ENCODE measurements at places on chromosomes 7 and 10.

- no peak for DNase-seq
These were observed 251.0 kb upstream of the NPSR1 start for GRCh38 chr7:34406848-34407530.

GRCh38 chr10:26799342-26799741 is 61.4 kb downstream of the ABI1 start:
- DNase-seq: no peak

DNA sequence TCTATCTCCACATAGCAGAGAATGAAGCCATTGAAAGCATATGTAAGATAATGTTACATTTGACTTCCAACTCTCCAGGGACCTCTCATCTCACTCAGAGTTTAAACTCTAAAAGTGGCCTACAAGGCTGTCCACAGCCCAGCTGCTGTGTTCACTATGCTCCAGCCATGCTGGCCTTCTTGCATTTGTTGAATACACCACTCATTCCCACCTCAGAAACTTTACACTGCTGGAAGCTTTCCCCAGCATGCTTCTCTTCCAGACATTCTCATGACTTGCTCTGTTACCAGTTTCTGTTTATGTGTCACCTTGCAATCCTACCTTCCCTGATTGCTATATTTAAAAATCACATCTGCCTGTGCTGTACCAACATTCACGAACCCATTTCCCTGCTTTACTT is 167.2 kb downstream of the WNT2 start:
- DNase-seq: no peak

DNA sequence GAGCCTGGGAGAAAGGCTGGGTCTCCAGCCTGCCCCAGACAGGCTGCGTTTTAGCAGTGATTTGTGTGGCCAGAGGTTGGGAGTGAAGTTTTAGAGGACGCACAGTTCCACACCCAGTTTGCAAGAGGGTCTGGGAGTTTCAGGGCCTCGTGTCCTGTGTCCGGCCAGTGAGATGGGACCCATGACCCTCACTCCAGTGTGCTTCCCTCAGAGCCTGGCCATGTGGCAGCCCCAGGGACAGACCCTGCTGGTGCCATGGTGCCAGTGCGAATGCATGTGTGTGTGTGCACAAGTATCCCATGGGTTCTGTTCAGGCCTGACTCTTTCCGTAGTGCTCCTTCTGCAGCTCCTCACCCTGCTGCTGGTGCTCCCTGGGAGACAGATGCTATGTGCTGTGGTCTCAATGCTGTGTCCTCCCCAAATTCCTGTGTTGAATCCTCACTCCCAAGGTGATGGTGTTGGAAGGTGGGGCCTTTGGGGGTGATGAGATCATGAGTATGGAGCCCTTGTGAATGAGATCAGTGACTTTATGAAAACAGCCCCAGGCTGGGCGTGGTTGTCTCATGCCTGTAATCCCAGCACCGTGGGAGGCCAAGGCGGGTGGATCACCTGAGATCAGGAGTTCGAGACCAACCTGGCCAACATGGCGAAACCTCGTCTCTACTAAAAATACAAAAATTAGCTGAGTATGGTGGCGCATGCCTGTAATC is 16.5 kb downstream of the ECHDC3 start:
- DNase-seq: no peak

DNA sequence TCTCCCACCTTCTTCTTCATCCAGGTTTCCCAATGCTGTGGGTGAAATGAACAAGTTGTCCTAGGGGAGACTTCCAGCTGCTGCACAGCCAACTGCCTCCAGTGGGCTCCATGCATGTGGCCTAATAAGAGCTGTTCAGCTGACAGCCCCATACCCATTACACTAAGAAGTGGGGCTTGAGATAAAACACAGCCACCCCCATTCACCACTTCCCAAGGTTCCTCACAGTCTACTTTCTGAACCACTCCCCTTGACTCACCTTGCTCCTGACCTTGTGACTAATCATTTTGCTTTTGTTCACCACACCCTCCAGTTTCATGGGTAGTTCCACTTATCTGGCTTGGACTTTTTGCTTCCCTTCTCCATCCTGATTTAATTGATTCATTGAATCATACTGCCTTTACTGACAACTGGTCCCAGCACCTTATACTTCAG is 119.3 kb downstream of the CABCOCO1 start:
- DNase-seq: no peak

- DNase-seq: no peak
These were observed 46.7 kb upstream of the PLCE1 start for GRCh38 chr10:93947055-93947454.

- no peak for DNase-seq
These were observed 51.1 kb downstream of the NOD1 start for GRCh38 chr7:30427296-30428070.

DNA sequence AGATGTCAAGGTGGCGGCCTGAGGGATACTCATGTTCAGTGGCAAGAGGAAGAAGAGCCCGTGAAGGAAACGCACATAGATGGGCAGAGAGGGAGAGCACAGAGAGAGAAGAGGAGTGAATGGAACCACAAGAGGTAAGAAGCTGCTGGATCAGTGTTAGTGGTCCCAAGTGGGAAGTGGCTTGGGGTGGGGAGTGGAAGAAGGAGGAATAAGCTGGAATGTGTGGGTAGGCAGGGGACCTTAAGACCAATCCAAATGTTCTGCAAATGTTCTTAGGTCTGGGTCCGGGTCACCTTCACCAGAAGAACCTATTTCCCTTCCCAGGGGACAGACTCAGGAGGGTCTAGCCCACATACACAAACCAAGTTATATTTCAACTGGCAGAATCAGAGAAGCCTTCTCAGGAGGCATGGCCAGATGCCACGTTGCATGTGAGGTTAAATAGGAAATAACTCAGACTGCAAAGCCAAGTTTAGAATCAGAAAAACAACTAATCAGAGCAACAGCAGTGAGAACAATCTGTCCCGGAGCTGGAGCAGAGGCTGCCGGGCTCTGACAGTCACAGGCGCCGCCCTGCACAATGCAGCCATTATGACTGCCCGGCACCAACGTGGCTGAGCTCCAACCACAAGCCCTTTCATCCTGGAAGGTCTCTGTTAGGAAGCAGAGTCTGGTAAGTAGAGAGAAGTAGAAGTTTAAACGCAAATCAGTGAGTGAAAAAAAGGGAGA is 78.6 kb upstream of the ARMC3 start:
- DNase-seq: no peak

DNA sequence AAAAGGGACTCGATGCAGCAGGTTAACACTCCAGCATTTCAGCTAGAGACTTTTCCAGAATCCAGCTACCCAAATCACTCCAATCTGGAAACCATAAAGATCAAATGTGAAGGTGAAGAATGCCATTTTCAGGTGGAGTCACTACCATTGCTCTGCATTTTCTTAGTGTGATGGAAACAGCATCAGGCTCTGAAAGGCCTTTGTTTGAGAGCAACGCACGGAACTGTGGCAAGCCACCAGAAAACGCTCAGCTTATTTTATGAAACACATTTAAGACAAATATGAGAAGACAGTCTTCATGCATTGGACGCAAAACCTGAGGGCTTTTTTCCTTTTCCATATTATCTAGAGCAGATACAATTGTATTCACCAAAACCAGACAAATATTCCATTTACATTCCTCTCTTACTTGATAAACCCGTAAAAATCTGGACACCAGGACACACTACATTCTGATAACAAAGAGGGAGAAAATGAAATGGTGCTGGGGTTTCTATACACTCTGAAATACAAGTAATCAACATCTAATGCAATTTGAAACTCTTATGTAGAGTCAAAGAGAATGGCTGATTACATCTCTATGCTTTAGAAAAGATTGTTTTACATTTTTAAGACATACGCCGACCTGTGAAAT is 99.1 kb downstream of the NRP1 start:
- no peak for DNase-seq

DNA sequence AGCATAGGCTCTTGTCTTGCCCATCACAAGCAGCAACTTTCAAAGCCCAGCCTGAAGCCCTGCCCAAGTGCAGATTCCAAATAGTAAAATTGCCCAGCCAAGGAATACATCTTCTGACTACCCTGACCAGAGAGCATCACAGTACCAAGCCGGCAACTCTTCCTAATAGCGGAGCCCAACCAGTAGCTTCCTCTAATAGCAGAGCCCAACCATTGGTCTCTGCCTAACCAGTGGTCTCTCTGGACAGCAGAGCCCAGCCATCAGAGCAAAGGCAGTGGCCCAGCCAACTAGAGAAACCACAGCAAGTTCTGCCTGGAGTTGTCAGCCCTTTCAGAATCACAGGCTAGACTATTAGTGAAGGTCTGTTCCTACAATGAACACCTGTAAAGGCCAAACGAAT is 285.6 kb downstream of the HGF start:
- no peak for DNase-seq

- DNase-seq: no peak
These were observed 975.7 kb upstream of the MBL2 start for GRCh38 chr10:53748319-53748718.

- DNase-seq: no peak
These were observed 546.8 kb downstream of the LRMDA start for GRCh38 chr10:75978213-75978612.

GRCh38 chr7:520503-521161 is 986 bp upstream of the PDGFA start:
- no peak for DNase-seq

GRCh38 chr10:86221442-86222335 is 144.9 kb downstream of the GRID1 start:
- no peak for DNase-seq

DNA sequence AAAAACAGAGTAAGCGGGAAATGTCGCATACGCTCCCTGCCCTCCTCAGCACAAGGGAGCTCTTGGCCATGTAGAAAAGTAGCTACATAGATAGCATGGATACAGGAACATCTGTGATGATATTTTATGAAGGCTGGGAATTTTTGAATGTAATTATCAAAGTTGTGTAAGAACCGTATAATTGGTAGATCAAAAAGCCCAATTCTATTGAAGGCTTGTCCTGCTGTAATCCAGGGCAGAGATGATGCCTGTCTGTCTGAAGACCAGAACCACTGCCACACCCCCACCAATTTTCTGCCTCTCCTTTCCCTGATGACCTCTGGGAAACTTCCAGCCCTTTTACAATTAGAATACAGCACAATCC is 51.4 kb downstream of the ZRANB1 start:
- no peak for DNase-seq

DNA sequence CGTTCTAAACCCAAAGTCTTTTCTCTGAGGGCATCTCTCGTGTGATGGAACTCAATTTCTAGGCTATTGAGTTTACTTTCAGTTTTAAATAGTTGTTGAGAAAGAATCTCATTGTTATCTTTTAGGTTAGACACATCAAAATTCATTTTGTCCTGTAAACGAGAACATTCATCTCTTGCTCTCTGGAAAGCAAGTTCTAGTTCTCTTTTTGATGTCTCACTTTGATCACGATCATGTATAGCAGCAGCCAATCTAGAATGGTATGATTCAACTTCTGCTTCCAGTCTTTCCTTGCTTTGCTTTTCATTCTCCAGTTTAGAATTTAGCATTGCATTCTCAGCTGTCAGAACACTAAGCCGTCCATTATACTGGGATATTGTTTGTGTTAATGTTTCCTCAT is 65.1 kb downstream of the ANKRD26 start:
- DNase-seq: no peak

DNA sequence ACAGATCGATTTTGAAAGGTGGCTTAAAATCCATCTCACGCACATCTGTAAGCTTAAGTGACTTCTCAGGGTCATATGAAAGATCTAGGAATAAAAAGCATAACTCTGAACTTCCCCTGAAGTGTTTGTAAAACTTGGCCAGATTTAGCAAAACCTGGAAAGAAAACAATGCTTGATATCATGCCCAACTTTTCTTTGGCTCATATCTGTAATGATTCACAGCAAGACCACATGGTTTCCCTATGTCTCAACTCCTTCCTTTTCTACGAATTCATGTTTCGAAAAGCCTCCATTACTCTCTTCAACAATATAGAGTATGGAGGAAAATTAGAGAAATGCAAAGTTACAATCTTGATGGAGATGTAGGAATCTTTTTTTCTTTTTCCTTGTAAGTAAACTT is 20.1 kb upstream of the CABCOCO1 start:
- DNase-seq: no peak

- no peak for DNase-seq
These were observed 4.9 kb upstream of the SCD start for GRCh38 chr10:100341953-100342626.

DNA sequence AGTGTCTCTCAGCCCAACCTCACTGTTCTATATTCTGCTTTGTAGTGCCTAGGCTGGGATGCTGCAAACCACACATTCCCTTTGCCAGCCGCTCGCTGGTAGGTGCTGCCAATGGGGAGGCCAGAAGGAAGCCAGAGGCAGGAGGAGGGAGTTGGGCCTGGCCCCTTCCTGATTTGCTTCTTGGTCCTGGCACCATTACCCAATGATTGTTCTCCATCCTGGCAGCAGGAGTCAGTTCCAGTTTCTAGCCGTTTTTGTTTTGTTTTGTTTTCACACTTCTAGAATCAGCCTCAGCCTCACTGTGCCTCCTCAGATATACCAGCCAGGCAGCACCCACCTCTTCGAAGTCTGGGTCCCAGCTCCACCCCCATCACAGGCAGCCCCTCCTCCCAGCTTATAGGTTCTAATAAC is 27.4 kb upstream of the LOXL4 start:
- DNase-seq: no peak

DNA sequence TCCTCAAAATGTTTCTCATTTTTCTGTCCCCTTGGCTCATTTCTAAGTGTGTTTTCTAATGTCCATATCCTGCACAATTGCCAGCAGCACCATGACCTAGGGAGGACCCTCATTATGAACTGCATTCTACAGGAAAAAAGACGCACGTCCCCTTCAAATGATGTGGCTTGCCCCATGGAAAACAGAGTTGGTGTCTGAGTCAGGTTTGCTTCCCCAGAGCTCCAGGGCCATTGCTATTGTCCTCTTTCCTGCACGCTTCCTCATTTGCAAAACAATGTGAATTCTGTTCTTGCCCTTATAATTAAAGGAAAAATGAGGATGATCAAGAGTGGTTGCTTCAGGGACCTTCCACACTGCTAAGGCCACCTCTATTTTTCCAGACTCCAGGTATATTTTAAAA is 14.7 kb upstream of the ASB4 start:
- DNase-seq: no peak

- no peak for DNase-seq
These were observed 65.8 kb downstream of the SLC13A1 start for GRCh38 chr7:123133924-123134323.

- DNase-seq: no peak
These were observed 544.6 kb upstream of the PHF14 start for GRCh38 chr7:10429031-10429430.

- no peak for DNase-seq
These were observed 362.8 kb downstream of the THSD7A start for GRCh38 chr7:11469028-11469745.
